ENCODE measurements at places on chromosomes 7 and 10. TPM values are rescaled to one million over a fixed set of nuclear protein-coding genes. Genes with fewer than 3 reads are reported as not detected.

DNA sequence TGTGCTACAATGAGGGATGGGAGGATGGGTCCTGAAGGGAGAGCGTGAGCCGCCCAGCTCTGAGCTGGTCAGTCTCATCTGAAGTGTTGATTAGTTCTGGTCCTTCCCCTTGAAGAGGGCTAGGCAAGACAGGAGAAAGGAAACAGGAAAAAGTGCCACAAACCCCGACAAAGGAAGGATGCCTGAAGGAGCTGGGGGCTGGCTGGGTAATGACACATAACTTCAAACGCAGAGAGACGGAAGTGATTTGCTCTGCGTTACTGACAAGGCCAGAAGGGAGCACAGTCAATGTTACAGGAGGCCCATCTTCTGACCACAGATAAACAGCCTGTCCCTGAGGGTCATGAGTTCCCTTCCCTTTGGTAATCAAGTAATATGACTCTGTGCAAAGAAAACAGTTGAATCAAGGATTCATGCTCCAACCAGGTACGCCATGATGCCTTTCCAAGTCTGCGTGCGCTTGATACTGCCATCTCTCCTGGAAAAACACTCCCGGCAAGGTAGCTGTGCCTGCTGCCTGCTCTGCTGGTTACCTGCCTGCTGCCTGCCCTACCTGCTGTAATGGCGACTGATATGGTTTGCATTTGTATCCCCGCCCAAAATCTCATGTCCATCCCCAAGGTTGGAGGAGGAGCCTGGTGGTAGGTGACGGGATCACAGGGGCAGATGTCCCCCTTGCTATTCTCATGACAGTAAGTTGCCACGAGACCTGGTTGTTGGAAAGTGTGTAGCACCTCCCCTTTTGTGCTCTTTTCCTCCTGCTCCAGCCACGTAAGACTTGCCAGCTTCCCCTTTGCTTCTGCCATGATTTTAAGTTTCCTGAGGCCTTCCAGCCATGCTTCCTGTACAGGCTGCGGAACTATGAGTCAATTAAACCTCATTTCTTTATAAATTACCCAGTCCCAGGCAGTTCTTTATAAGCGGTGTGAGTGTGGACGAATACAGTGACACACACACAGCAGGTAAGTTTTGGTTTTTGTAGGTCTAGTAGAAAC is 57.9 kb downstream of the GRB10 start:
- no peak for DNase-seq

- no peak for DNase-seq
These were observed 28.8 kb downstream of the HACD1 start for GRCh38 chr10:17588420-17588819.

DNA sequence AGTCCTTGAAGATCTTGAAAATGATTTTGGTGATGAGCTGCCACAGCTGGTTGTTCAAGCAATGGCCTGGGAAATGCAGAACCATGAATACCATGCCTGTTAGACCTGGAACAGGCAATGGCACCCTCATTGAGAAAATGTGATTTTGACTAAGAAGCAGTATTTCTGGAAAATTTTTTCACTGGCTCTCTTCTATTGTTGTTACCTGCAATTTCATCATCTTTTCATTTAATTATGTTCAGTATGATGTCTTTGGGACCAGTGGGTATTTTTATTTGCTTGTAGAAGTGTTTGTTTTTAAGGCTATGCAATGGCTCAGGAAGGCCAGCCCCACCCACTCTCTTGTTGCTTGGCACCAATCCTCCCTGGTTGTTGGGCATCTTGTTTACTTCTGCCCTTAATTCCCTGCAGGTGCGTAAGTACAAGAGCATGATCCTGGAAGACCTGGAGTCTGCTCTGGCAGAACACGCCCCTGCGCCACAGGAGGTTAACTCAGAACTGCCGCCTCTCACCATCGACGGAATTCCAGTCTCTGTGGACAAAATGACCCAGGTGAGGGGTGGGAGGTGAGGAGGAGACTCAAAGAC is 78.6 kb downstream of the NRF1 start:
- DNase-seq, result no peak

Gene MACC1
- 2.4 TPM for total RNA-seq

DNA sequence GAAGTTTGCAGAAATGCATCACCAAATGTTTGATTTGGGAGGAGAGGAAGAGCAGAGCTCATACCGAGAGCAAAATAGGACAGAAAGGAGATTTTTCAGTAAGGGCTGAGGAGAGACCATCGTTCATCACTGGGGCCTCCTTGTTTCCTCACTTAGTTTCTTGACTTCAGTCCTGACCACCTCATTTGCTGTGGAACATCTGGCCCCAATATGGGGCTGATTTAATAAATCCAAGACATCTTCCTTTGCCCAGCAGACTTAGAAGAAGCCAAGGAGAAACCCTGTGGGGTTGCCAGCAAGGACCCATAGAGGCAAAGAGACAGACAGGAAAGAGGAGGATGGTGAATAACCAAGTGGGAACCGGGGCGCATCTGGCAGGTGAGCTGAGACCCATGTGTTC is 60.4 kb downstream of the CHST3 start:
- DNase-seq, result no peak

DNA sequence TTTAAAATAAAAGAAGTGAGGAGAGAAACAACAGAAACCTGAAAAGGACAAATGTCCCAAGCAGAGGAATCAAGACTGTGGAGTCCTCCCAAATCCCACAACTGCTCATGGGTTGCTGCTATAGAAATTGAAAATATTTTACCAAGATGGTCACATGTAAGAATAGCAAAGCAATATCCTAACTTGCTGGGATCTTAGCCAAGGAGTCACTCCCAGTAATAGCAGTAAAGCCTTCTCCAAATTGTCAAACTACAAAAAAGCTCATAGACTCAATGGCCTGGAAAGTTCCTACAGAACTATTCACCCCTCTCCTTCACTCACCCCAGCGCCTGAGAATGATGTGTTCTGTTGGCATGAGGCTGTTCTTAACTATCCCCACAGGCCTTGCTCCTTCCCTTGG is 186.5 kb downstream of the ELMO1 start:
- DNase-seq, result no peak

Gene CHN2
- total RNA-seq, result 9.8 TPM

DNA sequence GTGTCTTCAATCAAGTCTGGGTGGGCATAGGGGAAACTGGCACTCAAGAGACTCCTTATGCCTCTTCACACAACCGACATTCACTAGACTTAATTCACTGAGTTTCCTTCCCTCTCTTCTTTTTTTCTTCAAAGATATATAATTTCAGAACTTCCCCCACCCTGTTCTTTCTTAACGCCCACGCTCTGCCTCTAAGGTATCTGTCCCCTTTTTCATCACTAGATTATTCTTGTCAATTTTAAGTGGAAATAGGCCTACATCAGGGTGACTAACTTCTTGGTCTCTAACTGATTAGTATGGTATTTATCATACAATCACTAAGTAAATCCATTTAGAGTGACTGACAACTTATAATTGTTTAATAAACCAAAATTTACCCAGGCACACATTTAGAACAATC is 126.7 kb downstream of the CDCA7L start:
- no peak for DNase-seq

GRCh38 chr10:86211691-86212390 is 154.8 kb downstream of the GRID1 start:
- no peak for DNase-seq

DNA sequence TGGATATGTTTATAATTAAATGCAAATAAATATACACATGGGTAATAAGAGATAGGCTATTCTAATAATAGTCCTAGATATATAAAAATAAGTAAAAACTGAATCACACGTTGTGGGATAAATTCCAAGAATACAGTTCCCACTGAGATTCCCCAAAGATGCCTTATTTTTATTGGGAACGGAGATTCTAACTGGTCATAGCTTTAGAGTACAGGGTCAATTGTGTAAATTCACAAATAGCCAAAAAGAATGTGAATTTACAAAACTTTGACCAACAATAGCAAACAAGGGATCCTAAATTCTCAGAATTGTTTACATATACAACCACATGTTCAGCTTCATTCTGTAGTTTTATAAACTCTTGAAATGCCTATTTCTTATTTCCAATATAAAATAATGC is 65.0 kb downstream of the VSTM4 start:
- DNase-seq, result no peak

DNA sequence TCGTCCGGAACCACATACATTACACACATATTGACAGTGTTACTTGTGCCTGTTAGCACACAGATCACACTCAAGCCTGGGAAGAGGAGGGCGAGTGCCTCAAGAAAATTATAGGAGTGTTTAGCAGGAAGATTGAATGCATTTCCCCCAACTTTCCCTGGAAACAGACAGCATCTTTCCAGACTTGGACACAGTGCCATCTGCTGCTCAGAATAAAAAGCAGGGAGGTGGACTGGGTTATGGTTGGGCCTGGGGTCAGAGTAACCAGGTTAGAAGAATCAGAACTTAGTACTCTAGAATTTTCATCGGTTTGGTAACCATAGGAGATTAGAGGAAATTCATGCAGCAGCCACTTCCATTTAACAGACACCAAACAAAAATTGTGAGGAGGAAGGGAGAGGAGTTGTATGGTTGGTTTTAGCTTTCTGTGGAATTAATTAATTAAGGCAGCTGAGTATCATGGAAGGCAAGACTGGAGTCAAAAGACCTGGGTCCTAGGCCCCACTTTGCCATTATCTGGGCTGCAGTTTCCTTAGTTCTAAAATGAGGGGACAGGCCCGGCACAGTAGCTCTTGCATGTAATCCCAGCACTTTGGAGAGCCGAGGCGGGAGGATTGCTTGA is 43.4 kb upstream of the OPTN start:
- peak; percentile 35 for DNase-seq

DNA sequence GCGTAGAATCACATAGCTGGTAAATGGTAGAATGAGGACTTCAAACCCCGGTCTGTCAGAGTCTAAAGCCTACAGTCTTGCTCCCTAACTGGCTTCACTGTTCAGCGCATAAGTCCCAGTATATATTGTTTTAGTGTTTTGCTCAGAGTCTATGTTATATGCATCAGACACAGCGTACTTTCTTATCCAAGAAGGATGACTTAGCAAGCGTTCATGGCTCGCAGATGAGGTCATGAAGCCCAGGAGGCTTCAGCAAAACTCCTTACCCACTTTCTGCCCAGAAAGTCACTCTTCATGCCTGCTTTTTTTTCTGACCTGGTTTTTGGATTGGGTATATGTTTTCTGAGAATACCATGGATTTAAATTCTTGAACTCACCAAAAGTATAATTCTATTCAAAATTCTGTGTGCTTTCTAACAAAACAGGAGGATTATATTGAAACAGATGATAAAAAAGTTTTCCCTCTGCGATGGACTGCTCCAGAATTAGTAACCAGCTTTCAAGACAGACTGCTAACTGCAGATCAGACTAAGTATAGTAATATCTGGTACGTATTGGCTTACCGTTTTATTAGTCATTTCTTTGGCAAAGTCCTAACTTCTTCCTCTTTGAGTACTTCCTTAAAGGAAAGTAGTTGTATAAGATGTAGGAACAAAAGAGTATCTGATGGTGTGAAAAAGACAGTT is 24.6 kb upstream of the BHLHA15 start:
- DNase-seq, result no peak

DNA sequence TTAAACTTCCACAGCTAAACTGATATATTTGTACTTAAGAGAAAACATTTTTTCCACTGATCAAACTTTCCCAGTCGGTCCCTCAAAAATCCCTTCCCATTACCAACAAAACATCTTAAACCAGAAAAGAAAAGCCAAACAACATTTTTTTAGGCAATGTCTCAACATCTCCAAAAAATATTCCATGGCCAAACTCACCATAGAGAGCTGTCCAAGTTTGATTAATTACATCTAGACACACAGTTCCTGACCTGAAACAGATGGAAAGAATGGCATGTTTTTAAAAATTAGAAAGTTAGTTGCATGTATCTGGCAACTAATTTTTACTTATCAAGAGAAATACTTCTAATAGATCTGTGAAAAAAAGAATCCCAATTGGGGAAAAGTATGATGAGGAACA is 95.4 kb downstream of the UBE2H start:
- DNase-seq, result no peak

DNA sequence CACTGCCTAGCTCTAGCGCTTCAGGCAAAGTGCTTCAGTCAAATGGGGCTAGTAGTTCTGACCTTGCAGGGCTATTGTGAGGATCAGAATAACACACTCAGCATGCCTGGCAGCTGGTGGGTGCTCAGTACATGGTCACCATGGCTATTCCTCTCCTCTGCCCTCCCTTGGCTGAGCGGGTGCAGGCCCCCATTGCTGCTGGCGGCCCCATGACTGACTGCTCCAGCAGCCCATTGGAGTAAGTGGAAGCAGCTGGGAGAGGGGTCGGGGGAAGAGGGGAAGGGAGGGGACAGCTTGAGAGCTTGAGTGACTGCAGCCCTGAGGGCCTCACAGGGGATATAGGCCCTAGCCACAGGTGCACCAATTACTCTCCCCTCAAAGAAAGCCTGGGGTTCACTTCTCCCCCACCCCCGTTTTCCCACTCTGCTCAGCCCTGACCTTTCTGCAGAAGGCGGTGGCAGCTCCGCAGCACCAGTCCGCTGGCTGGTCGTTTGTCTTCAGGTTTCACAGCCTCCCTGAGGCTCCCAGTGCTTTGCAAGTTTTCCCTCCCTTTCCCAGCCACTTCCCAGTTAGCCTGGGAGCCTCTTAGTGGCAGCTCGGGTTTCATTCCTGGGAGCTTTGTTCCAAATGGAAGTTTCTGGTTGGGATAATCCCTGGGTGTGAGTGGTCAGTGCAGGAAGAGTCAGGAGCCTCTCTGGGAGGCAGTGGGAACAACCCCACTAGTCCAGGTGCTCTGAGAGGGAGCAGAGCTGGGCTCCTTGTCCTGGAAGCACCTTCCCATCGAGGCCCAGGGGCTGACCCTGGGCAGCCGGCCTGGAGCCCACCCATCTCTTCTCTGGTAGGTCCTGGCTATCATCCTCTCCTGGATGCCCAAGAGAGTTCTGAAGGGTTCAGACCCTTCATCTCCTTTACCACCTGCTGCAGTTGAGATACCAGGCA is 16.3 kb downstream of the FGF8 start:
- DNase-seq, result no peak

Measured in tibial nerve (tissue), 4 donors.